ENCODE measurements at places on chromosomes 11 and 22.

GRCh38 chr11:9509041-9509440, 48.2 kb downstream of the ZNF143 start:
- no peak for DNase-seq

DNA sequence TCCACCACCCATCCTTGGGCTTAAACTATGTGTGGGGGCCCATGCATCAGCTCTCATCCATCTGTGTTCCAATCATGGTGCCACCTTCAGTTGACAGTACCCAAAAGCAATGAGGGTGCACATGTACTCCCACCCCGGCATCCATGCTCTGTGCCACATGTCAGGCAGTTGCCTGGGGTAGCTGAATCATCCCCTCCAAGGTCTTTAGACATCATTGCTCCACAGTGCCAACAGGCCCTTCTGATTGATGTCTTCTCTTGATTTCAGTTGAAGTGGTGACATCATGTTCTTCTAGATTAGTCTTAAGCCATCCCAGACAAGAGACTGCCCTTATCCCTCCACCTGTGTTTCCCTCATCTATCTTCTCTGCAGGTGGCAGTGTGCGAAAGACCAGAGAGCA, 42.5 kb downstream of the TMPRSS5 start:
- no peak for DNase-seq

DNA sequence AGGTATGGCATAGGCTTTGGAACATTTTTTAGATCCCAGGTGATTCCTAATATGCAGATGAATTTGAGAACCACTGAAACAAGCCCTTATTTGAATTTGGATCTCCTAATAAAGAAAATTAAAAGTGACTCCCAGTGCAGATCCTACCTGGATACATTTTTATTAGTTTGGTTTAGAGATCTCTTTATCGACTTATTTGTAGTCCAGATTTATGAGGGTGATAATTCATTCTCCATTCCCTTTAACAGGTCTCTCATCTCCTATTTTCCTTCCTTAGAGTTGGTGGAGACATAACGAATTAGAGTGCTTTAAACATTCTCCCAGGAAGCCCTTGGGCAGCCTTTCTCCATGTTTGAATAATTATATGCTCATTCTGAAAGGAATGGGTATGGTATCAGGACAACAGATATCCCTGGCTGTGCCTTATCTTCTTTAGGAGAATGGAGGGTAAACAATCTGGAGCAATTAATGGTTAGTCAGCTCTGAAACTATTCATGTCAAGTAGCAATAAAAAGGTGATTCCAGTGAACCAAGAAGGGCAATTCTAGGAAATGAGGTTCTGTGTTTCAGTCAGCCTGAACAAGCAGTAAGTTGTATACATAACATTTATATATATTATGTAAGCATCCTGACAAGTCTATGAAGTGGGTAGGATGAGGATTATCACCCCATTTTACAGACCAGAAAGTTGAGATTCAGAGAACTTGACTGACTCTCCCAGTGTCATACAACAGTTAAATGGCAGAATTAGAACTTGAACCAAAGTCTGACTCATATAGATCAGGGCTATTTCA, 53.9 kb upstream of the RCE1 start:
- DNase-seq, result no peak

- DNase-seq, result no peak
Observed at GRCh38 chr11:29093416-29094120, 923.3 kb downstream of the KCNA4 start.

DNA sequence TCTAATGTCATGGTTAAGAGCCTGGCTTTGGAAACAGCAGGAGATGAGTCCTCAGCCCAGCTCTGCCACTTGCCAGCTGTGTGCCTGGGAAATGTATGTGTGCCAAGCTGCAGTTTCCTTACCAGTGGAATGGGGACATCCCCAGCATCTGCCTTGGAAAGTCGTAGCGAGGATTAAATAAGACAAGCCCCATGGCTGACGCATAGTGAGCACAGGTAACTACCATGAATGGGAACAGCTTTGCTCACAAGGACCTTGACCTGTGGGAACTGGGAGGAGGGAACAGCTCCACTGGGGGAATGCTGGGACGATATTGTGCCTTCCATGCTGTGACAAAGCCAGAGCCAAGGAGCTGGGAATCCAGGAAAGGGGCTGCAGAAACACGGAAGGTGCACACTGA, 2.6 kb upstream of the DSCAML1 start:
- no peak for DNase-seq

DNA sequence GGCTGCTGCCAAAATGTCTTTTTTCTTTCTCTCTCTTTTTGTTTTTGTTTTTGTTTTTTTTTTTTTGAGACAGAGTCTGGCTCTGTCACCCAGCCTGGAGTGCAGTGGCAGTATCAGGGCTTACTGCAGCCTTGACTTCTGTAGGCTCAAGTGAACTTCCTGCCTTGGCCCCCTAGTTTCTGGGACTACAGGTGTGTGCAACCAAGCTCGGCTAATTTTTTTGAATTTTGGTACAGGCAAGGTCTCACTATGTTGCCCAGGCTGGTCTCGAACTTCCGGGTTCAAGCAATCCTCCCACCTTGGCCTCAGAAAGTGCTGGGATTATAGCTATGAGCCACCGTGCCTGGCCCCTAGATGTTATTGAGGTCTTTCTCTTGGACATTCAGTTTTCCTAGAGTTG, 2.2 kb upstream of the DDX10 start:
- DNase-seq, result no peak

DNA sequence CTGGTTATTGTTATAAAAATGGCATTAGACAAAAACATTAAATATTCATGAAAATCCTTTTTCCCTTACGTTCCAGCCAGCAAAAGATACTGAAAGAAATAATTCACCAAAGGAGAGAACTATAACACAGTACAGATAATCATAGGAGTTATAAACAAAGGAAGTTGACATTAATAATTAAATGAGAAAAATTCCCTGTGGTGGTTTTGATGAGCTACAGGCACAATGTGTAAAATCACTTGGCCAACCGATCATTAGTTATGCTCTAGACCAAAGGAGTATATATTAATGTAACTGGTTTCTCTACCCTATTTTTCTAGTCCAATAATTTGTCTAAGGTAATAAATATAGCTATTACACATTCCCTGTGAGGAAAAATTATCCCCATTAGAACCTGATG, 534.7 kb downstream of the CNTN5 start:
- DNase-seq, result no peak

DNA sequence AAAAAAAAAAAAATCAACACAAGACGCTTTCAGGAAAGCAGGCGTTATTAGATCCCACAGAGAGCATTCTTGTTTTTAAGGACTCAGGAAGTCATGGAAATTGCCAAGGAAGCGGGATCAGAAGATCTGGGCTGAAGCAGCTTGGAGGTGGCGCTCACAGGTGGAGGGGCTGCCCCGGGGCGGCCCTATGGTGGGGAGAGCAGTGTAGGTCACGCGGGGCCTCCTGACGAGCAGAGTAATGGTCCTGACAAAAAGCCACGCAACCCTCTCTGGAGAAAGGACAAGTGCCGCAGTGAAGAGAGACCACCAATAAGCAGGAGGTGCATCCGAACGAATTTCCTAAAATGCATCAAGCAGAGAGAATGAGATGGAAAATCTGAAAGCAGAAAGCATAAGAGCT, 407.0 kb downstream of the BRD1 start:
- no peak for DNase-seq

- DNase-seq, result no peak
Observed at GRCh38 chr11:113885897-113886296, 10.5 kb upstream of the USP28 start.

GRCh38 chr11:128302425-128303186, 284.8 kb downstream of the ETS1 start:
- DNase-seq, result no peak

DNA sequence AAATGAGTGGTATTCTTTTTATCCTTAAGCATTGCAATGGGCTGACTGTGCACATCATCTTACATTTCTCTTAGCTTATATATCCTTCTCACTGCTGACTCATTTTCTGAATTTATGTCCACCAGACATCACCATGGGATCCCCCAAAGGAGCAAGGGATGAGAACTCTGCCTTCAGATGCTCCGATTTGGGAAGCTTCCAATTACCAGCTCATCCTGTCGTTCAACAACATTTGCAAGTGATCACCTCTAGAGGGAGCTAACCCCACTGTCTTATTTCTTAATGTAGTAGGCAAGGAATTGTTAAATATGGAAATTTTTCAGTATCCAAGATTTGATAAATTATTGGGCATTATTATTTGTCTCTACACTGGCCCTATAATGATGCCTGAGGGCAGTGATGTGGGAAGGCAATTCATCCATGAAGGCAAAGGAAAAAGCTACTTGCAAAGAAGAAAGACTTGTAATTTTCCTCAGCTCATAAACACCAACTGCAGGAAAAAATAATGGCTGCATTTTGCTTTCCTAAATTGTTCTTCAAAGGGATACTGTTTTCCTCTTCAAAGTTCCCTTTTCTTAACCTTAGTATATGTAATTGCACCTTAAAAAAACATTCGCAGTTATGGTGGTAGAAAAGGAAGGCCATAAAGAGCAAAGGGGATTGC, 102.4 kb upstream of the FSHB start:
- peak; percentile 29 for DNase-seq

GRCh38 chr11:44305470-44306051, 4.4 kb downstream of the ALX4 start:
- DNase-seq, result no peak

- no peak for DNase-seq
Observed at GRCh38 chr22:45987136-45987861, 10.3 kb upstream of the WNT7B start.

GRCh38 chr11:8338138-8338537, 74.5 kb upstream of the LMO1 start:
- DNase-seq, result no peak

GRCh38 chr11:115198321-115198741, 305.9 kb downstream of the CADM1 start:
- no peak for DNase-seq

- no peak for DNase-seq
Observed at GRCh38 chr22:19841641-19842392, 12.9 kb downstream of the GNB1L start.

- no peak for DNase-seq
Observed at GRCh38 chr11:75782540-75783263, 14.1 kb downstream of the DGAT2 start.

GRCh38 chr11:67006029-67006884, 16.7 kb upstream of the SYT12 start:
- no peak for DNase-seq

DNA sequence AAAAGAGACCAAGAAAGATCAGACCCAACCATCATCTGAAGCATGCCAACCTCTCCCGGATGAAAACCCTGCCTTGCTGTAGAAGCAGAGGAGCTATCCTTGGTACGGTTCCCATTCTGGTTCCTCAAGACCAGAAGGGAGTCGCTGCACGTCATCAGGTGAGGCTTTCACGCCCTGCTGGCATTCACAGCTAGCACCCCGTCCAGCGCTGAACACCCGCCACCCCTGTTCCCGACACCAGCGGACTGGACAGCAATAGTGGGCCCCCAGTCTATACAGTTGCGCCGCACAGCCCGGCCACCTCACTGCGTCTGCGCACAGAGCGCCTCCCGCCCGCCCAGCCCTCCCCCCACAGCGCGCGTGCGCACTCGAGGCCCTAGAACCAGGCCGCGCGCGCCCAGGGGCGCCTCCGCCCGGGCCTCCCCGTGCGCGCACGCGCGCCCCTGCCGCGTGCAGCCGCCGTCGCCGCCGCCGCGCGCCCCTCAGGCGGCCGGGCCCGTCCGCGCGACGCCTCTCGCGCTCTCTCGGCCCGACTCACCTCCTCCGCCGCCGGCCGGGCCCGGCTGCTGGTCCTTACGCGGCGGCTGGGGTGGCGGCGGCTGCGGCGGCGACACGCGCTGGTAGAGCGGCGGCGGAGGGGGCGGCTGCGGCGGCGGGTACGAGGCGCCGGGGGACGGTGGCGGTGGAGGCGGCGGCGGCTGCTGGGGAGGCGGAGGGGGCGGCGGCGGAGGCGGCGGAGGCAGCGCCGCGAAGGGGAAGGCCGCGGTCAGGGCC, 706 bp downstream of the SF1 start:
- peak; percentile 69 for DNase-seq

DNA sequence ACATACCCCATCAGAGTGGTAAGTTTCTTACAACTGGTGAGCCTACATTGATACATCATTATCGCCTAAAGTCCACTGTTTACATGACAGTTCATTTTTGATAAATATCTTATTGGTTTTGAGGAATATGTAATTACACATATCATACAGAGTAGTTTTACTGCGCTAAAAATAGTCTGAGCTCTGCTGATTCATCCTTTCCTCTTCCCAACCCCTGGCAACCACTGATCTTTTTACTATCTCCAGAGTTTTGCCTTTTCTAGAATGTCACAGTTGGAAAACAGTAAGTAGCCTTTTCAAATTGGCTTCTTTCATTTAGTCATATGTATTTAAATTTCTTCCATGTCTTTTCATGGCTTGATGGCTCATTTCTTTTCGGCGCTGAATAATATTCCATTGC, 112.8 kb downstream of the LARGE1 start:
- peak; percentile 3 for DNase-seq

GRCh38 chr11:112694245-112694644, 267.0 kb upstream of the NCAM1 start:
- DNase-seq, result no peak

DNA sequence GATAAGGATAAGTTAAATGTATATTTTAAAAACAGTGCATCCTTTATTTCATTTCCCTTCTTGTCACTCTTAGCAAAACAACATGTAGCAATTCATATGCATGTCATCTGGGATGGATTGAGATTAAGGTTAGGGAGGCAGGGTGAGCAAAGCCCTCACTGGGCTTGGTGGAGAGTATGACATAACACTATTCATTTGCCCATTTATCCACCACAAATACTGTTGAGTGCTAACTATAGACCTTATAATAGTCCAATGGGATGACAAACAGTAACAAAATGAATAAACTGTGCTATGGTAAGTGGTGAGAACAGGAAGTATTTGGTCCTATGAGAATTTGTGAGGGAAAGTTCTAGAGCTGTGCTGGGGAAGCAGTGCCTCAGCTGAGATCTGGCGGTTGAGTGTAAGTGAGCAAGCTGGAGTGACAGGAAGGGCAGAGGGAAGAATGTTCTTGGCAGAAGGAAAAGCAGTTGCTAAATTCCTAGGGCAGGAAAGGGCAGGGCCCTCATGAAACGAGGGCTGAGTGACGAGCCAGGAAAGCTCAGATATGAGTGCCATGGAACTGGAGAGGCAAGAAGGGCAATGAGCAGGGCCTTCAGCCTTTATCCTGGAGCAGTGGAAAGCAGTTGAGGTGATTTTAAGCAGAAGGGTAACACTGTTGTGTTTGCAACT, 6.7 kb downstream of the HSD17B12 start:
- DNase-seq, result peak; percentile 17

- DNase-seq, result peak; percentile 37
Observed at GRCh38 chr11:117010808-117011540, 87.3 kb downstream of the SIK3 start.

DNA sequence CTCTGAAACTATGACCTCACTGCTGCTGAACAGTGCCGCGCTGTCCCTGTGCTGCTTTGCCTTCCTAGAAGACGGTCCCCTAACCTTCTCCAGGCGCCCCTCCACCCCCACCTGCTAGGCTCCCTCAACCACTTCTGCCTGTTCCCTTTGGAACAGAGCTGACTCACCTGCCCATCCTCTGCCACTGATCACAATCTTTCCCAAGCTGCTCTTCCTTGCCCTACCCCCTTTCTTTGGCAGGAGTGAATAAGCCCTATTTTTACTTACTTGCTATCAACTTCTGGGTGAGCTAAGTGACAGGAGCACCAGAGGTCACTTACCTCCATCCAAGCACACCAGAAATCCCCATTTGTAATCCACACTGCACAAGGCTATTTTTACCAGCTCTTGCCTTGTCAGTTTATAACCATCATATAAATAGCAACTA, 116.0 kb upstream of the BID start:
- DNase-seq, result no peak
